NCI-H1417 treated with DMSO at 0.1 percent for 48 hours (cell line): ENCODE measurements at places on chromosomes 5 and 9.
A peak's percentile ranks its signal among the peaks of the same experiment; 100 is the strongest.

GRCh38 chr5:92309336-92309991, 926.3 kb upstream of the ARRDC3 start:
- no peak for DNase-seq

DNA sequence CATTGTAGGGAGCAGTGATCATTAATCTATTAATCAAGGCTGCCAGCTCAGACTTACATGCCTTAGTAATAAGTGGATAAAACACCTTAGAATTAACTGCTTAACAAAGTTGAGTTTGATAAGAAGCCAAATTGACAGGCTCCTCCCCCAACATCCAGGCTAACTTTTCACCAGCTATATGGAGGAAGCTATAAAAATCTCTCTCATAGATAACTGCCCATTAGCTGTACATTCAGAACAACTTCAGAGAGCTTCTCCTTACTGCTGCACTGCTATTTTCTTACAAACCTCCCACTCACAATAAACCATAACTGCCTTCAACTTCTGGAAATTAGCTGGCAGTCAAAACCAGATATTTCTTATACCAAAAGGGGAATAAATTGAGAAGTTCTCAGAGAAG, 364.1 kb downstream of the PRELID2 start:
- no peak for DNase-seq

GRCh38 chr9:135864447-135865049, 42.8 kb downstream of the CAMSAP1 start:
- no peak for DNase-seq

- no peak for DNase-seq
These were observed 310.2 kb upstream of the CTNND2 start for GRCh38 chr5:12214267-12215015.

GRCh38 chr9:20256284-20256948, 365.9 kb downstream of the MLLT3 start:
- DNase-seq = no peak

DNA sequence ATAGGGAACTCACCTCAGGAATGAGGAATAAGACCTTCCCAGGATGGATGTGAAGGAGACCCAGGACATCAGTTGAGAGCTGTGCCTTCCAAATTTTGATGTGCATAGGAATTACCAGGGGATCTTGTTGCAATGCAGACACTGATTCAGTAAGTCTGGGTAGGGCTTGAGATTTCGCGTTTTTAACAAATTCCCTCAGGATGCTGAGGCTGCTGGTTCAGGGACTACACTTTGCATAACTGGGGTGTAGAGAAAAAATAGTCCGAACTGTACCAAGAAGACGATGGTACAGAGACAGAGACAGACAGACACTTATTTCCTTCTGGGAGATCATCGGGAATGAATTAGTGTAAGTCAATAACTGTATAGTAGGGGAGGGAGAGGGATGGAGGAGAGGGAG, 82.3 kb upstream of the FREM1 start:
- no peak for DNase-seq

DNA sequence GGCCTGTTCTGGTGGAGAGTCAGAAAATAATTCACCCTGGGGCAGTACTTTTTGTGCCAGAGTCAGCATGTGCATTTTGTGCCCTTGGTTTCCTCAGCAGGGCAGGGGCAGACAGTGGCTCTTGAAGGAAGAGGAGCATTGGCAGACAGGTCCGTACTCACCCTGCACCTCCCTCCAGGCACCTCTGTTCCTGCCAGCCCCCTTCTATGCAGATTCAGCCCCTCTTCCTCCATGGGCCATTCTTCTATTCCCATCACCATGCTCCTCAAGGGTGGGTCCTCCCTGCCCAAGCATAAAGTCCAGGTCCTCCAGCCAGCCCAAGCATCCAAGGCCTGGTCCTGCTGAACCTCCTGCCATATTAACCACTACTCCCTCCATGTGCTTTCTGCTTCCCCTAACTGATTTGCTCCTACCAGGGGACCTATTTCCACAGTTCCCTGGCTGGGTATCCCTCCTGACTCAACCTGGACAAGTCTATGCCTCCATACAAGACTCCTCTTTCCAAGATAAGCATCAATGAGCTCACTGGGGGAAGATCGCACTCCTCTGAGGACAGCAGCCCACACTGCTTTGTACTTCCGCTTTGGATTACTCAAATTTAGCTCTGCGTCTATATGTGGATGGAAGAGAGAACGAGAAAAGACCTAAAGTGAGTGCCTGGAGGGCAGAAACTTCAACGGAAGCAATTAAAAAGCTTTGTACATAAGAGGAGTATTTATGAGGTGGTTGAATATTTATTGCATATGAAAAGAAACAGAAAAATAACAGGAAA, 9.3 kb upstream of the ACSL6 start:
- no peak for DNase-seq

- DNase-seq = no peak
These were observed 60.4 kb upstream of the SMIM23 start for GRCh38 chr5:171725205-171725601.

GRCh38 chr9:75504721-75505120, 385.8 kb upstream of the PCSK5 start:
- no peak for DNase-seq

DNA sequence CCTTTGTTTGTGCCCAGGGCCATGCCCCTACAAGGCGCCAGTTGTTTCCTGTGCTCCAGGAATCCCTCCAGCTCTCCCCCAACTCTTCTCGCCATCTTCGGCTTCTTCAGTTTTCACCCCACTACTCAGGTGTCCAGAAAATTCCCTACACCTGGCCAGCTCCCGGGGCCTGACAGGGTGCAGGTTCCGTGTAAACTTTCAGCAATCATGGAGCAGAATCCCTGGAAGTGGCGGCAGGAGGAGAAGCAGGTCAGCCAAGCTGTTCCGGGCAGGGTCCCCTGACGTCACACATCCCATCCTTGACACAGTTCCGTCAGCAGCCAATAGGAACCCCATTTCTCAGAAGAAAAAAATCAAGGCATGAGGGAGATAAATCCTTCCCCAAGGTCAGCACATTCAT, 12.2 kb upstream of the ADGRD2 start:
- no peak for DNase-seq

- peak; percentile 12 for DNase-seq
These were observed 64.7 kb upstream of the PRLR start for GRCh38 chr5:35294976-35295375.

GRCh38 chr9:34405719-34406118, 29.0 kb upstream of the MYORG start:
- DNase-seq = no peak

GRCh38 chr9:20437476-20437875, 184.8 kb downstream of the MLLT3 start:
- no peak for DNase-seq

- DNase-seq = no peak
These were observed 53.1 kb upstream of the S1PR3 start for GRCh38 chr9:88938189-88938588.

DNA sequence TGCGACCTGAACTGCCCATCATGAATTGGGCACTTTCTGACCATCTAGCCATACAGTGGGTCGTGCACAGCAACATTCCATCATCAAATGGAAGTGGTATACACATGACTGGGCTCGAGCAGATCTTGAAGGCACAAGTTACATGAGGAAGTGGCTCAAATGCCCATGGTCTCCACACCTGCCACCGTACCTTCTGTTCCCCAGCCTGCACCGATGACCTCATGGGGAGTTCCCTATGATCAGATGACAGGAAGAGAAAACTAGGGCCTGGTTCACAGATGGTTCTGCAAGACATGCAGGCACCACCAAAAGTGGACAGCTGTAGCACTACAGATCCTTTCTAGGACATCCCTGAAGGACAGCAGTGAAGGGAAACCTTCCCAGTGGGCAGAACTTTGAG, 21.8 kb downstream of the MTMR12 start:
- no peak for DNase-seq
